WTC11 (cell line): ENCODE measurements at places on chromosomes 12 and 14. TPM values are rescaled to one million over a fixed set of nuclear protein-coding genes. Genes with fewer than 3 reads are reported as not detected.
A peak's percentile ranks its signal among the peaks of the same experiment; 100 is the strongest.

DNA sequence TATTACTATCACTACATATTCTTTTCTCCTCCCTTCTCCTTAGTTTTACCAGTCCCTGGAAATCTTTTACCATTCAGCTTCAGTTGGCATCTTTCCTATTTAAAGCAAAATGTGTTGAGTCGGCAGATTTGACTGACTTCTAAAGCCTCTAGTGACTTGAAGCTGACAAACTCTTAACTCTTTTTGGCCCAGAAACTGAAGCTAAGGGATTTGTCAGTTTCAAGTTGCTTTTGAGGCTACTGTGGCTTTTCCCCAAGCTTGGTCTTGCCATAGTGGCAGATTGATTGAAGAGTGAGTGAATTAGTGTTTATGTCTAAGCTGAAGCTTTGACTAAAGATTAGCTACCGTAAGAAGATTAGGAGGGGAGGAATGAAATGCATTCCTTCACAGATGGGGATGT, 104.0 kb downstream of the ETNK1 start:
- peak overlapping the region; percentile 16; the same call in 1 of the 2 replicates for H3K27ac ChIP-seq
- DNase-seq = no peak
- peaks cover 5% of the 10 kb centered on the region for H3K4me1 ChIP-seq
- no peak overlapping the region for H3K4me3 ChIP-seq
- H3K36me3 ChIP-seq = no peaks in the 10 kb centered on the region

Gene DLGAP5
- 130 to 141 TPM (median 132 TPM) in 3 replicates for total RNA-seq

GRCh38 chr12:124009781-124010180, 36.8 kb downstream of the ZNF664 start:
- peaks cover 26% of the 10 kb centered on the region for H3K36me3 ChIP-seq
- H3K4me3 ChIP-seq = no peak overlapping the region
- no peaks in the 10 kb centered on the region for H3K27me3 ChIP-seq
- H3K4me1 ChIP-seq = peaks cover 21% of the 10 kb centered on the region

DNA sequence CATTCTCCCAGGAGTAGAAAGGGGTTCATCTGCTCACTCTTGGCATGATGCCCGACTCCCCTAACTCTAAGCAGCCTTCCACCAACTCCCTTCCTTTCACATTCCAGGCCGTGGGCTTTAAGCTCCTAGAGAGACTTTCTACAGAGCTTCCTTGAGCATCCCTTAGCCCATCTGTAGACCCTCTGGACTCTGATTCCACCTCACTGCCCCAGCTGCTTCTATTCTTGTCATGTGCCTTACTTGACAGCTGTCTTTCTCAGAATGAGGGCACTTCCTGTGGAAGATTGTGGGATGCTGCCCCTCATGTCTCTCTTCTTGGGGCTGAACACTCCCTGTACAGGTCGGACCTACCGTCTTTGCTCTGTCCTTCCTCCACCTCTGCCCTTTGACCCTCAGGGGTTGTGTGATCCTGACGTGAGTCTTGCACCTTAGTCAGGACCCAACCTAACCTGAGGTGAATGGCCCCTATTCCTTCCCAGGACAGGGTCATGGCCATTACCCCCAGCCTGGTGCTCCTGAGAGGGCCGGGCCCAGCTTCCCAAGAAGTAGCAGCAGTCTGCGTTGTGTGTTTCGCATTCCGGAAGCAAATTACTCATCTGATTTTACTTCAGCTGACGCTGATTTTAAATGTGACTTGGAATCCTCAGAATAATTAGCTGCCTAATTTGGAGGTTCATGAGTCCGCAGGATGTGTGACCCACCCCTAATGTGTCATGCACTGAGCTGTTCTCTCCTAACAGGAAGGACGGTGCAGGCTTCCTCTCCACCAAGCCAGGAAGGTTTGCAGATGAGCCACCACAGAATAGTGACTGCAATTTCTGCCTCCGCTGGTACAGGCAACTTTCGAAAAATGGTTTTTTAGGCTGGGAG, 2.7 kb upstream of the GALNT6 start:
- H3K36me3 ChIP-seq = peaks cover 10% of the 10 kb centered on the region; the same call in 1 of the 2 replicates
- DNase-seq = no peak
- no peak overlapping the region for H3K27ac ChIP-seq
- H3K4me1 ChIP-seq = peaks cover 40% of the 10 kb centered on the region

- no peaks in the 10 kb centered on the region for H3K36me3 ChIP-seq
- H3K4me3 ChIP-seq = peak overlapping the region; percentile 57
- DNase-seq = no peak
- H3K27ac ChIP-seq = no peak overlapping the region
Observed at GRCh38 chr12:114665411-114666260, 18.3 kb downstream of the TBX3 start.

DNA sequence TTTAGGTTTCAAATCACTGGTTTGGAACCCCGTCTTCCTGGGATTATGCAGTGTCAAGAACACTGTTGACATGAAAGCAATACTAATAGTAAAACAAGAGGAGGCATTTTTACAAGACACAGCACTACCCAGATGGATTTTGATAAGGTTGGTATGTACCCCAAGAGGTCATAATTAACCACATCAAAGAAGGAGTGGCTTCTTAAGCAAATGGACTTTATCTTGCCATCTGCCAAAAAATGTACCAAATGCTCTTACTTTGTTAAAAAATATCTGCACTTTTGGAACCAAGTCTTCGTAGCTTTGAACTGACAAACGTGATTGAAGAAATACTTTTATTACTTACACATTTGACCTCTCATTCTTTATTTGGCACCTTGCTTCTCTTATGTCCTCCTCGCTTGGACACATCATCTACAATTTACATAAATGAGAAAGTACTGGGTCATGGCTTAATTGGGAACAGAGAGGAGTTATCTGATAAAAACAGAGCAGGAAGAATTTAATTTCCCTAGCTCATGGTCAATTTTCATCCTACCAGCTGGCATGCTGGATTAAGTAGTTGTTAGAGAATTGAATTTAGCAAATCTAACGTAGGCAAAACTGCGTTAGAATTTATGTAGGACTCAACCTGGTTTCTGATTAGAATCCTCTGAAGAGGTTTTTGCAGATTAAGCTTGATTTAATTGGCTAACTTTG, 54.5 kb upstream of the PRICKLE1 start:
- H3K4me1 ChIP-seq = no peaks in the 10 kb centered on the region; the same call in 1 of the 2 replicates
- H3K36me3 ChIP-seq = 0 out of 2 replicates have a peak, but pooled peaks cover 2% of the 10 kb centered on the region
- H3K27ac ChIP-seq = no peak overlapping the region
- no peaks in the 10 kb centered on the region; the same call in 1 of the 2 replicates for H3K27me3 ChIP-seq

DNA sequence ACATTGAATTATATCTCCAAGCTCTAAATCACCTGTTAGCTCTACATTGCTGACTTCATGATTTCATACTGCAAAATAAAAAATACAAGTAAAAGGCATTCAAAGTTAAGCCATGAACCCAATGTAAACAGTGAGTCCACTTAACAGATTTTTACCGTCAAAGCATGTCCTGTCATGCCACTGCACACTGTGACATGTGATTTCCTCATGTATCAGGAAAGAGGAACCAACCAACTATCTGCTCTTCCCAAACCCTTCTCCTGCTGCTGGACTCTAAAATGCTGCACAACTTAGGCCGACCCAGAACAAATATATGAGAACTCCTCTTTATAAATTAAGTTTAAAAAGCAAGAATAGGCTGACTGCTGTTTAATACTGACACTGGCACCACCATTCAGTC, 37.5 kb downstream of the TM7SF3 start:
- H3K36me3 ChIP-seq = peaks cover 46% of the 10 kb centered on the region
- no peaks in the 10 kb centered on the region for H3K27me3 ChIP-seq
- H3K27ac ChIP-seq = peak overlapping the region; percentile 46
- no peak overlapping the region for H3K4me3 ChIP-seq

Gene RIPK3
- total RNA-seq = 0.37 to 1.2 TPM (median 0.83 TPM) in 3 replicates

DNA sequence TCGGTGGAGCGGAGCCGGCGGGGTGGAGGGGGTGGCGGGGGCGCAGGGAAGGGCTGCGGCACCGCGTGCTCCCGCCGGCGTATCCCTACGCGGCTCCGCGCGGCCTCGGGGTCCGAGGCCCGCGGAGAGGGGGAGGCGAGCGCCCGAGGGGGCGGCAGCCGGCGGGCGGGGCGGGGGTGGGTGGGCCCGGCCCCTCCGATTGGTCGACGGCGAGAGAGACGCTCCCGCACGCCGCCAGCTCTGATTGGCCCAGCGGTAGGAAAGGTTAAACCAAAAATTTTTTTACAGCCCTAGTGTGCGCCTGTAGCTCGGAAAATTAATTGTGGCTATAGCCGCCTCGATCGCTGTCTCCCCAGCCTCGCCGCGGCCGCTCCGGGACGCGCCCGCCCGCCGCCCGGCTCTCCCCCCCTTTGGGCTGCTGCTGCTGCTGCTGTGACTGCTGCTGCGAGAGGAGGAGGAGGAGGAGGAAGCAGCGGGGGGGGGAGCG, at the start of gene FOXG1:
TSS of gene FOXG1 (plus strand) at position 319 of the 487 bp plus-strand sequence. CDS start 493 bp downstream, outside the sequence.
- peak within 1 kb of the TSS; percentile 77 for H3K4me3 ChIP-seq
- peaks cover 36% of the 10 kb centered on the region for H3K4me1 ChIP-seq
- DNase-seq = peak; percentile 64
- no peak within 1 kb of the TSS for H3K27ac ChIP-seq

Gene KCNMB4
- 21.5 to 23.3 TPM (median 21.5 TPM) in 3 replicates for total RNA-seq

DNA sequence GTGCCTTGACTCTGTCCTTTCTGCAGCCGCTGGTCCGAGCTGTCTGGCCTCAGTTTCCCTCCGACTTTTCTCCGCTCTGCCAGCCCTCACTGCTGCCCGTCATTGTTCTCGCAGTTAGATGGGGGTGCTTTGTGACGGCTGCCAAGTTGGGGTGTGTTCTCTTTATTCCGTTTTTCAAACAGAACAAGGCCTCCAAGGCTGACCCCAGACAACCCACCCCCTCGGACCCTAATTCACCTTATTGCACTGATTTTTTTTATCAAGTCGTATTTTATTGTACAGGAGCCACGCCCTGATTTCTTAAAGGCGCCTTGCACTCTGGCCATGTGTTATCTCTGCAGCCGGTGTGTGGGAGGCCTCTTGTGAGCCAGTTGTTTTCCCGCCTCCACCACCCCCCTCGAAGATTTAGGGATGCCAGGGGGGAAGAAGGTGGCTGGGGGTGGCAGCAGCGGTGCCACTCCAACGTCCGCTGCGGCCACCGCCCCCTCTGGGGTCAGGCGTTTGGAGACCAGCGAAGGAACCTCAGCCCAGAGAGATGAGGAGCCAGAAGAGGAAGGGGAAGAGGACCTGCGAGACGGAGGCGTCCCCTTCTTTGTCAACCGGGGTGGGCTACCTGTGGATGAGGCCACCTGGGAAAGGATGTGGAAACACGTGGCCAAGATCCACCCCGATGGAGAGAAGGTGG, 1.3 kb downstream of the VASH1 start:
- H3K4me1 ChIP-seq = peaks cover 19% of the 10 kb centered on the region
- no peaks in the 10 kb centered on the region for H3K36me3 ChIP-seq
- peaks cover 78% of the 10 kb centered on the region for H3K27me3 ChIP-seq
- DNase-seq = no peak
- H3K4me3 ChIP-seq = peak overlapping the region; percentile 80

DNA sequence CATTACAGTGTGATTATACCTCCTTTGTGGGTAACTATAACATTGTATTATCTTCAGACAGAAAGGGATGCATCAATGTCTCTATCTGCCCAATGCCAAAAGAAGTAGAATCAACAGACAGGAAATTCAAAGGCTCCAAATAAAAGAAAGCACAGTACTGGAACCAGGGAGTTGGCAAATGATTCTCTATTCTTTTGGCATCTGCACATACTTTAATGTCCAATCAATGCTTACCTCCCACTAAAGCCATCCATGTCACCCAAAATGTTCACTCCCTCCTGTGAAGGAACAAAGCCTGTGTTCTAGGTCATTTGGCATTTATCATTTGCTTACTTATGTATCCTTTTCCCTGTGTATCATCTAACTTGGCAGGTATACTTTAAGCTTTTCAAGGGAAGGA, 36.7 kb downstream of the KIF21A start:
- no peak overlapping the region for H3K4me3 ChIP-seq
- H3K27ac ChIP-seq = no peak overlapping the region; the same call in 1 of the 2 replicates
- H3K27me3 ChIP-seq = peaks cover 18% of the 10 kb centered on the region
- no peaks in the 10 kb centered on the region; the same call in 1 of the 2 replicates for H3K36me3 ChIP-seq

GRCh38 chr14:92004062-92004461, 35.8 kb downstream of the TRIP11 start:
- H3K4me1 ChIP-seq = no peaks in the 10 kb centered on the region; the same call in 1 of the 2 replicates
- no peak for DNase-seq
- H3K27ac ChIP-seq = no peak overlapping the region
- no peak overlapping the region for H3K4me3 ChIP-seq
- H3K36me3 ChIP-seq = peaks cover 26% of the 10 kb centered on the region

Gene TMEM106C
- total RNA-seq = 48.3 to 50.8 TPM (median 49.1 TPM) in 3 replicates

Gene MGAT4C
- 2.2 to 4.8 TPM (median 2.4 TPM) in 3 replicates for total RNA-seq

DNA sequence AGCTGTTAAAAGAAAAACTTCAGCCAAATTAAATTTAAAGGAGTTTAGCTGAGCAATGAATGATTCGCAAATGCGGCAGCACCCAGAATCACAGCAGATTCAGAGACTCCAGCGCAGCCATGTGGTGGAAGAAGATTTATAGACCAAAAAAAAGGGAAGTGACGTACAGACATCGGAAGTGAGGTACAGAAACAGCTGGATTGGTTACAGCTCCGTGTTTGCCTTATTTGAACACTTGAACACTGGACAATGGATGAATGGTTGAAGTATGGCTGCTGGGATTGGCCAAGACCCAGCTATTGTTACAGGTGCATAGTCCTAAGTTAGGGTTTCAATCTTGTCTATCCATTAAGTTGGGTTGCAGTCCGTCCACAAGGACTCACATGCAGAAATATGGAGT, 42.6 kb downstream of the GALNT8 start:
- H3K36me3 ChIP-seq = peaks cover 13% of the 10 kb centered on the region; the same call in 1 of the 2 replicates
- peaks cover 14% of the 10 kb centered on the region for H3K4me1 ChIP-seq
- DNase-seq = no peak
- no peaks in the 10 kb centered on the region for H3K27me3 ChIP-seq

DNA sequence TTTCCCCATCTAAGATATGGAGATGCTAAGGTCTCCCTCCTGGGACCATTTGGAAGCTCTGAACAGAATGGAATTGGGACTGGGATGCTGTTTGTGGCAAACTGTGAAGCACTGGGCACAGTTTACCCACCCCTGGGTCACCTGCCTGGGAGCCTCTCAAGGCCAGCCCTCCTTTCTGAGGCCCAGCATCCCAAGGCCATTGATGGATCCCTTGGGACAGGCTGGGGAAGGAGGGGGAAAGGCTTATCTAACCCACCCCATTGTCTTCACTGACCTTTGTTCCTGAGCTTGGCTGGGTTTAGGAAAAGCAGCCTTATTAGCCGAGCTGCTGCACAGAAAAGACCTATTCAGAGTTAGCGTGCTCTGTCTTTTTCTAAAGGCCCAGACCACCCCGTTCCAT, 5.2 kb downstream of the CCDC85C start:
- peaks cover 35% of the 10 kb centered on the region for H3K4me1 ChIP-seq
- H3K27ac ChIP-seq = no peak overlapping the region
- no peaks in the 10 kb centered on the region for H3K36me3 ChIP-seq
- no peak overlapping the region for H3K4me3 ChIP-seq
- DNase-seq = no peak

Gene TPH2
- total RNA-seq = 0.55 to 0.83 TPM (median 0.64 TPM) in 3 replicates

Gene RNF212B
- 0.27 to 0.55 TPM (median 0.46 TPM) in 3 replicates for total RNA-seq

GRCh38 chr12:56374726-56375597, 12.3 kb upstream of the APOF start:
- no peak overlapping the region for H3K4me3 ChIP-seq
- peaks cover 7% of the 10 kb centered on the region for H3K27me3 ChIP-seq
- no peak for DNase-seq
- H3K27ac ChIP-seq = no peak overlapping the region

DNA sequence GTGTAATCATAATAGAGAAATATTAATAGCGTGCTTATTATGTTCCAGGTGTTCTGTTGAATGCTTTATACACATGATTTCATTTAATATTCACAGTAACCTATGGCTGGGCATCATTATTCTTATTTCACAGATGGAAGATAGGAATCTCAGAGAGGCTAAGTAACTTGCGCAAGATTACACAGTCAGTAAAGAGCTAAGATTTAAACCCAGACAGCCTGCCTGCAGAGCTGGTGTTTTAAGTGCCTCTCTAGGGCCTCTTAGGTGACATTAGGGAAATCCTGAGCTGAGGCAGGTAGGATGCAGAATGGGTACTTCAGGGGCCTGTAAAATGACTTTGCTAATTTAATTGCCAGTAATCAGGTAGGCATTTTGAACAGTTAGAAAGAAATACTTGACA, 18.5 kb upstream of the BHLHE41 start:
- H3K4me1 ChIP-seq = no peaks in the 10 kb centered on the region
- no peak overlapping the region for H3K27ac ChIP-seq
- no peaks in the 10 kb centered on the region for H3K36me3 ChIP-seq
- no peak for DNase-seq
- no peaks in the 10 kb centered on the region for H3K27me3 ChIP-seq

Gene BEGAIN
- 1.3 to 1.8 TPM (median 1.3 TPM) in 3 replicates for total RNA-seq
